KG1 (cell line): ENCODE measurements at places on chromosomes 2 and 18.

DNA sequence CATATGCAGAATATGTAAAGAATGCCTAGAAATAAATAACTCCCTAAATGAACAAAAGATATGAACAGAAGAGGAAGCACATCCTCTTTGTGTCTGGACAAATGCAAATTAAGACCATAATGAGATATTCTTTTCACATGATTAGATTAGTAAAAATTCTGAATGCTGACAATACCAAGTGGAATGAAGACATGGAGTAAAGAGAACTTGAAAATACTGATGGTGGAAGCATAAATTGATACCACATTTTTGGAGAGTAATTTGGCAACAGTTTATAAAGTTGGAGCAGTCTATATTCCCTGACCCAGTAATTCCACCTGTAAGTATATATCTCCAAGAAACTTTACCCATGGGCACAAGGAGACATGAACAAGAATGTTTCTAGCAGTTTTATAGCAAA lies 130.0 kb downstream of the CAPN13 start:
- DNase-seq = no peak

GRCh38 chr2:215883799-215884198 lies 129.6 kb downstream of the MREG start:
- DNase-seq = no peak

- no peak for DNase-seq
These were observed 371.7 kb upstream of the RND3 start for GRCh38 chr2:150859162-150859561.

- no peak for DNase-seq
These were observed 38.9 kb downstream of the DHRS9 start for GRCh38 chr2:169108099-169108884.

GRCh38 chr2:3249476-3249962 lies 128.1 kb downstream of the EIPR1 start:
- no peak for DNase-seq

- DNase-seq = no peak
These were observed 1583.4 kb upstream of the PIK3C3 start for GRCh38 chr18:40371673-40372072.

- peak; percentile 77 for DNase-seq
These were observed 24.3 kb upstream of the PSME4 start for GRCh38 chr2:53994818-53995808.

GRCh38 chr2:173713904-173714555 lies 251.1 kb downstream of the SP3 start:
- DNase-seq = no peak

DNA sequence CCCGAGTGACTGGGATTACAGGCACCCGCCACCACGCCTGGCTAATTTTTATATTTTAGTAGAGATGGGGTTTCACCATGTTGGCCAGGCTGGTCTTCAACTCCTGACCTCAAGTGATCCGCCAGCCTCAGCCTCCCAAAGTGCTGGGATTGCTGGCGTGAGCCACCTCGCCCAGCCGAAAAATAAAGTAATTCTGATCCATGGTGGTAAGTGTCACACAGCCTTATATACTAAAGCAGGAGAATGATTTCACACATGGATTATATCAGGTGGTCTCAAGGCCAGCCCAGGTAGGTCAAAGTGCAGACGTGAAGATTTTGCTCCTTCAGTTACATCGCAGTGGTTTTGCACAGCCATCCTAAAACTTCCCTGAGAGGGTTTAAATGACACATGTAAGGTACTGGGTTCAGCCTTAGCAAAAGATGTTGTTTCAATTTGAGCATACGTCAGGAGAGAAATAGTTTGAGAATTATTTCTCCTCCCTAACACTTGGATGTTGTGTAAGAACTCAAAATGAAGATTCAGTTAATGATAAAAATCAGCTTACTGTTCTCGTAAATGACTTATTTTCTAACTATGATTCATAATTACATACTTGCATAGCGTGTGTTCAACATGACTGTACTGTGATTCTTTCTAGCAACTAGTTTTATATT lies 93.0 kb upstream of the SLC39A10 start:
- DNase-seq = no peak

DNA sequence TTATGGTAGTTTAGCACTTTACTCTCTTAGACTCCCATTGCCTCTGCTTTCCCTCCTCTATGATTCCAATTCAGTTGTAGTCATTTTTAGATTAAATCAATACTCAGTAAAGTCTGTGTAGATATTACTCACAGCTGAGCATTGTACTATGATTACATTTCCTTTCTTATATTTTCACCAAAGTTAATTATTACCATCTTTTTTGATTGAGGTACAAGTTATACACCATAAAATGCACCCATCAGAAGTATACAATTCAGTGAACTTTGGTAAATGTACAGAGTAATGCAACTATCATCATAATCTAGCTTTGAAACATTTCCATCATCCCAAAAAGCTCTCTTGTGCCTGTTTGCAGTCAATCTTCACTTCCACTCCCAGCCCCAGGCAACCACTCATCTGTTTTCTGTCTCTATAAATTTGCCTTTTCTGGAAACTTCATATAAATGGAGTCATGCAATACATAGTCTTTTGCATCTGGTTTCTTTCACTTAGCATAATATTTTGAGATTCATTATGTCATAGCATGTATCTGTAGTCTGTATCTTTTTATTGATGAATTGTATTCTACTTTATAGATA lies 30.2 kb upstream of the ETAA1 start:
- DNase-seq = no peak

DNA sequence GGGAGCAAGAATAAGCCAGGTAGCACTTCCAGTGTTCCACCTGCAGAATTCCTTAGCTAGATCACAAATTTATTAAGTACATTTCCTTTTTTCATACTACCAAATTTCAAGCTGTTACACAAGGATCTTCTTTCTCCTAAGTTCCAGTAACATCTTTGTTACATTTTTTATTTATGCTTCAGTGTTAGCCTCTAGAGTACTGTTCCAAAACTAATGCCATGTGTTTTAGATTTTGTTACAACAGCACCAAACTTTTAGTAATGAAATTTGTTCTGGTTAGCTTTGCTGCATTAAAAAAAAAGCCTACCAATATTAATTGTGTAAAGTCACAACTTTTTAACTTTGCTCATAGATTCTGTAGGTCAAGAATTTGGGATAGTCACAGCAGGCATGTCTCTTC lies 161.1 kb downstream of the CAMKMT start:
- no peak for DNase-seq

DNA sequence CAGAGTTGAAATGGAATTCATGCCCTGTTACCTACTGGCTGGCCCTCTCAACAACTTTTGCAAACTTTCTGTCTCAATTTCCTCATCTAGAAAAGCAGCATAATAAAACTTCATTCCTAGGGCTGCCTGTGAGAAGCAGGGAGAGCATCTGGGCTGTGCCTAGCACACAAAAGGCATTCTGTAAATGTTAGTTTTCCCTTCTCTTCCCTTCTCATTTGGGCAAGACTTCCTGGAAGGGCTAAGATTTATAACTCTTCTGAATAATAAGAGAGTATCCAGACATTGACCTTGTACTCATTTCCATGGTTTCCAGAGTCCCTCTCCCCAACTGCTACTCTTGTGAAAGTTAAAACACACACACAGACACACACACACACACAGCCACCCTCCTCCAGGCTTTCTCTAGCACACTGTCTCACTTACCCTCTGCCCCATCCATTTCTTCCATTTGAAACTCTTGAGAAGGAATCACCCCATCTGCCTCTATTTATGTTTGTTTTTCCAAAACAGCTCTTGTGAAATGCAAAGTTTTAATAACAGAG lies 302.1 kb downstream of the SMAD2 start:
- no peak for DNase-seq
